ENCODE measurements at places on chromosomes 2 and 18.

GRCh38 chr18:532018-532417 lies 31.5 kb upstream of the COLEC12 start:
- DNase-seq: no peak

DNA sequence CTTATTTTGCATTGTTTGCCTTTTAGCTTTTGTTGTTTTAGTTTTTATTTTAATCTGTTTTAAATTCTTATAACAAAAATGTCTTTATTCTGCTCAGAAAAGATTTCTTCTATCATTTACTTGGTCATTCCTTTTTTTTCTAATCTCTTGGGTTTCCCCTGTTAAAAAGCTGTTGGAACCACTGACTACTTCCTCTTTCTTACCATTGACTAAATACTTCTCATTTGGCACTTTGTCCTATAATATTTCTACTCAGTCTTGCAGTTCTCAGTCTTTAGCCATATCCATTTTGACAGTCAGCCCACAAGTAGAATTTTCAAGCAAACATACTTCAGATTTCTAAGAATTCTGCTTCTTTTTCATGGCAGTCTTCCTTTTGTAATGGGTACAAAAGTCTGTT lies 567.2 kb downstream of the SATB2 start:
- DNase-seq: no peak

DNA sequence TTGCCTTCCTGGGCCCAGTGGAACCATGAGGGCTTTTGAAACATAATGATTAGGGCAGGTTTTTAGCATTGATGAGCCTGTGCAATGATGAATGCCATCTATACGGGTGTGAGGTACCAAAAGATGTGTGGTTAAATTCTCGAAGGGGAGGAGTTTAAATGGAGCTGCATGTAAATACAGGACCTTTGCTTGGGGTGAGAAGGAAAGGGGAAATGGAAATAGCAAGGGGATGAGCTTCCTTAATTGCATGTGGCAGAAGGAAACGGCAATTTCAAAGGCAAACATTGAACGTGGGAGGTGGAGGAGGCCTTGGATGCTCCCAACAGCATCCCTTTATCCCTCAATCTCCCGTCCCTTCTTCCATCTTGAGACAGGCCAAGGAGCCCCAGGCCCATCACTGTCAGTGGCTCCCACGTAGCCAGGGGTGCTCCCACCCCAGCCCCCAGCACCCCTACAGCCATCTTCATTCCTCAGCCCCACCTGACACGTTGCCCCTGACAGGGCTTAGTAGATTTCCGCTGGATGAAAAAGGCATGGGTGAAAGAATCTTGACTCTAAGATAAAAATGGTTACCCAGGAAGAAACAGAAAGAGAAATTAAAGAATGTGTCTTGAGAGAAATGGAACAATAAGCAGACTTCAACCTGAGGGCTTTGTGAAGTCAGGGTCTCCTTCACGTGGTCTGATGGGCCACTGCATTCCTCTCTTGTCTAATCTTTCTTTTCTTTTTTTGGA lies 32.5 kb downstream of the INPP5D start:
- DNase-seq: no peak

GRCh38 chr2:146666340-146666739 lies 1178.5 kb upstream of the ACVR2A start:
- DNase-seq: no peak

- no peak for DNase-seq
Measured at GRCh38 chr2:158969715-158970240, 1.3 kb downstream of the TANC1 start.

DNA sequence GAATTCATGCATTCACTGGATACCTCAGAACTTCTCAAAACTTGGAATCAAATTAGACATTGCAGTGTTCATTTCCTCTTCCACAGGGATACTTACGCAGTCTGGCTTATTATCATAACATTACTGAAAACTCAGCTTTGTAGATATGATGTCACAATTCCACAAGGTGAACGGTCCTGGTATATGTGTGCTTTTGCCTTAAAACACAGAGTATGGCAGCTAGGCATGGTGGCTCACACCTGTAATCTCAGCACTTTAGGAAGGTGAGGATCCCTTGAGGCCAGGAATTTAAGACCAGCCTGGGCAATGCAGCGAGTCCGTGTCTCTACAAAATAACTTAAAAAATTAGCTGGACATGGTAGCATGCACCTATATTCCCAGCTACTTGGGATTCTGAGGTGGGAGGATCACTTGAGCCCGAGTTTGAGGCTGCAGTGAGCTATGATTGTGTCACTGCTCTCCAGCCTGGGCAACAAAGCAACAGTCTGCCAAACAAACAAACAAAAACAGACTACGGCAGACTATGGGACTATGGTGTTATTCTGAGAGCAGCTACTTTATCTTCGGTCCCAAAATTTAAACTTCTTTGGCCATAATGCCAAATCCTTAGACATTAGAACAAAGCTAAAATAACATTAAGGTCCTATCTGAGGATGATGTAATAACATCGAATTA lies 1191.9 kb upstream of the SLC39A10 start:
- DNase-seq: no peak

- DNase-seq: no peak
Measured at GRCh38 chr2:64040161-64040560, 20.9 kb upstream of the VPS54 start.

- DNase-seq: no peak
Measured at GRCh38 chr18:46324087-46324955, 220.1 kb downstream of the HAUS1 start.

- no peak for DNase-seq
Measured at GRCh38 chr2:8514796-8515758, 166.8 kb upstream of the ID2 start.

DNA sequence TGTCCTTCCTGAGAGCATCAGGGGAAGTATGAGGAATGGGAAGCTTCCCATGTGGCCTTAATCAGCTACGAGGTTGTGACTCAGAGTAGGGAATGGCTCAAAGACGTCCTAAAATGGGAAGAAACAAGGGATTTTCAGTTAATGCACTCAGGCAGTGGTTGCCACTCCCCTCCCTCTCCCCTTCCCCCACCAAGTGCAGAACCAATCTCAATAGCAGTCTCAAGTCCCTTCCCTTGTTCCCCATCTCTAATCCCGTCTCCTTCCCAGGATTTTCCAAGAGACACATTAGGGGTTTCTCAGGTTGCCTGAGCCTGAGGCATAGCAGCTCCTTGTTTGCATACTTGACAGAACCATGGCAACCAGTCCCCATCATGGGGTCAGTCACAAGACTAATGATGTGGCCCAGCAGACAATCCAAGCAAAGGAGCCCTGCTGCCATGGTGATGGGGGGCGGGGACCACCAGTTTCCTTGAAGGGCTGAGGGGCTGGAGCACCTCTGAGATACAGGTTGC lies 18.2 kb upstream of the RESP18 start:
- DNase-seq: no peak

GRCh38 chr18:55529581-55529980 lies 58.4 kb downstream of the TCF4 start:
- no peak for DNase-seq

- no peak for DNase-seq
Measured at GRCh38 chr18:63322908-63323634, 3.5 kb upstream of the BCL2 start.

GRCh38 chr2:151357359-151357758 lies at the start of gene TNFAIP6:
Gene TNFAIP6, plus strand, starts transcription at chr2:151357592. Its CDS starts 75 bp downstream, at chr2:151357667.
- DNase-seq: no peak

DNA sequence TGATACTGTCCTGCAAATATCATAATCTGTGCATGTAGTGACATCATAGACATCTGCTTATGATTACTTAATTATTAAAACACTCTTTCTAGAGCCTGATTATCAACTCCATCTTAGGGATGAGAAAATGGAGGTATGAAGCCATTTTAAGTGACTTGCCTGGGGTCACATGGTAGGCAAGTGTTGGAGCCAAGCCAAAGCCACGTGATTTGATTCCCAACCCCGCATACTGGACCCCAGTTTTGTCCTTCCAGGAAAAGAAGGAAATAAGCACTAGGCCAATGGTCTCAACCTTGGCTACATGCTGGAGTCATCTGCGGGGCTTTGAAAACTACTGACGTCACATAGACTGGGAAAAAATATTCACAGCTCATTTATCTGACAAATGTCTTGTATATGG lies 19.6 kb upstream of the SEH1L start:
- no peak for DNase-seq

GRCh38 chr2:231297108-231297908 lies 98.2 kb upstream of the B3GNT7 start:
- peak; percentile 22 for DNase-seq

DNA sequence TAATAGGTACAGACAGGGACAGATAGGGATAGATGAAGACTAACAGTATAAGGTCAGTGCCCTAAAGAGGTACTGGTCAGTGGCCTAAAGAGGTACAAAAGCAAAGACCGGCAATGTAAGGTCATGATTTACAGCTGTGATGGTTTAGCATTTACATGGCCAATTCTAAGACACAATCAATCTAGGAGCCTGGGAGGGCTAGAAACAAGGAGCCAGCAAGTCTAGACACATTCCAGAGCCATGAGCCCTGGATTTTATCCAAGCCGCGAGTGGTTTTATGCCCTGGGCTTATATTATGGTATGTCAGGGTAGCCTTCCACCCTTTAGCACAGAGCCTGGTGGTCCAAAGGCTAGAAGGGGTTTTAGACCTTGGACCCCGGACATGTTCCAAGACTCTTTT lies 124.2 kb downstream of the CBLN2 start:
- no peak for DNase-seq
